ENCODE measurements at places on chromosomes 6 and 20.

DNA sequence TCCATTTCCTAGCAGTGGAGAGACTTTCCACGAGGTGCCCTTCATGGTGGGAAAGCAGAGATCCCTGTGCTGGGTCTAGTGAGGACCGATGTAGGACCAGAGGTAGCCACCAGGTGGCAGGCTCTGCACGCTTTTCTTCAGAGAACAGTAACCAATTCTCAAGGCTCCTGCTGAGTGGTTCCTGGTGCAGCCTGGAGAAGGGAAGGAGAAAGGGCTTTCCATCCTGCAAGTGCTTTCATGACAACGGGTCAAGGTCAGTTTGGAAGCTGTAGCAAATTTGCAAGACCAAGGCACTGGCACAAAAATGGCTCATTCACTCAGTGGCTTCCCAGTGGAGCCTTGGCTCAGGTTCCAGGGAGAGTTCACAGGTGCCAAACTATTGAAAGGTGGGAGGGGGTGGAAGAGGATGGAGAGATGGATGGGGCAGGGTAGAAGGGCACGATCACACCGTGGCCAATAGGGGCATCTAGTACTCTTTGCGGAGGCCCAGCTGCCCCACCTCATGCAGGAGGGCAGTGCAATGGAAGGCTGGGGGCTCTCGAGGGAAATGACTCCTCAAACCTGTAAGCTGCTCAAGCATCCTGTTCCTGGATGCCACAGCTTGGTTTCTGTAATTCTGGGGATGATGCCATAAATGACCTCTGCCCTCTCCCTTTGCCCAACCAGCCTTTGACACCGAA lies 25.5 kb upstream of the KCNK16 start:
- DNase-seq = no peak

DNA sequence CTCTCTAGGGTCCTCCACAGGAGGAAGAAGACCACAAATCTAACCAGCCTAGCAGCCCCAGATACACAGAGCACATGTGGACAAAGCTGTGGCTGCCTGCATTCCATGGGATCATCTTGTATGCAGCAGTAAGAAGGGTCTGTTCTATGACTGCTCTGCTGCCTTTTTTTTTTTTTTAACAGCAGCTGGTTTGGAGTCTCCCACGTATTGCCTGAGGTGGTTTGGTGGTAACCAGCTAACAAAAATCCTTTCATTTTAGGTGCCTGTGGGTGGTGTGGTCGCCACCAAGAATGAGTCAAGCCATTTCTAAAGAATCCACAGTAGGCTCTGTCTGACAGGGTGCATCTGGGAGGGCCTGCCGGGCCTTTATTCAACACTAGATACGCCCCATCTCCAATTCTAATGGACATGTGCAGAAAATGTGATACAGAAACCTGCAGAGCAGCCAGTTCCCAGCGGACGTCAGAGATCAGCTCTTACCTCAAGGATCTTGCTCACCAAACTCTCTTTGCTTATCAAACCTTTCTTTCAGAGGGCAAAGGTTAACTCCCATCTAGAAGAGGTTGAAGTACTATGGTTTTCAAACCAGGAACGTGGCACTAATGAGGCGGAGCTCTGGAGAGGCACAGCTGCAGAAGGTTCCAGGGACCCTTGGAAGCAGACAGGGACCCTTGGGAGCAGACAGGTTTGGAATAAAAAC lies 32.0 kb downstream of the GNAS-AS1 start:
- no peak for DNase-seq

DNA sequence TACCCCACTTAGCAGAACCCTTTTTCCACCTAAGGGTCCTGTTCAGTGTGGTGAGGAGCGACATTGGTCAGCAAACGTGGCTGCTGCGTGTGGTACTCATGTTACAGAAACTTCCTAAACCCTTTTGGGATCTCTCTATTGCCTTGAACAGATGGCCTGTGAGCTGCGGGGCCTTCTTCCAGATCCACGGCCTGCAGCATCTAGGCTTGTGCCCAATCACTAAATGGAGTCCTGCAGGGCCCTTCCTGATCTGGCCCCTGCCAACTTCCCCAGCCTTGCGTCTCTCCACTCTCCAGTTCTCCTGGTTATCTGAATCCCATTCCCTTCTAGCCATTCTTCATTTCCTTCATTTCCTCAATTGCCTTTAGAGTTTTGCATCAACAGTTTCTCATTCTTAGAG lies 85.6 kb downstream of the PDE7B start:
- DNase-seq = no peak

DNA sequence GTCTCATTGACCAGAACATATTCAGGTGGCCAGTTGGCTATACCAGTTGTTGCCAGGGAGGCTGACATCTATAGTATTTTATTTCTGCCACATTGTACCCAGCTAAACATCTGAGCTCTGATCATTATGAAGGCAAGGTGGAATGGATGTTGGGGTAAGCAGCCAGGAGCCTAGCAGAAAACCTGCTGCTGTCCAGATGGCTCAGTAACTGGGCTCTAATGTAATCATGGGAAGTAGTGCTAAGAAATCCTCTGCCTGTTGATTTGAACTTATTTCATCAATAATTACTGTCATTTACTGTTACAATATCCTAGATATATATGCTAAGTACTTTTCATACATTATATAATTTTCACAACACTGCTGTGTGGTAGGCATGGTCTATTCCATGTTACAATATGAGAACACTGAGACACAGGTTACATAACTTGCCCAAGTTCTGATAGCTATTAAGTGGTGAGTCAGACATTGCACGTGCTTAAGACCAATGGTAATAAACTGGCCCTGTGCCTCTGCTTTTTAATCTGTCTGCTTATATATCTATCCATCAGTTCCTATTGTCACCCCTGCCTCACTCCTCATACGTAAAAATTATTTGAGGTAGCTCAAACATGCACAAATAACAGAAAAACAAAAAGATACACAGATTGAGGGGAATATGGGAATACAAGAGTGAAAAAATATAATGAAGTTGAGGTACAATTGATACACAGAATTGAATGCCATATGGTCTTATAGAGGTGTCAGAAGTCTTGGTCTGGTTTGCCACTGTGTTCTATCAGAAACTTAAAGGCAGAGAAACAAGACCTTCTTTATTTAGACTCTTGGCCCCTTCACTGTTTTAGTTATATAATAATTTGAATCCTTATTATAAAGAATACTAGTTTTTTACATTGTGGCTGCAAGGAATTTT lies 25.2 kb downstream of the TBPL1 start:
- DNase-seq = no peak

DNA sequence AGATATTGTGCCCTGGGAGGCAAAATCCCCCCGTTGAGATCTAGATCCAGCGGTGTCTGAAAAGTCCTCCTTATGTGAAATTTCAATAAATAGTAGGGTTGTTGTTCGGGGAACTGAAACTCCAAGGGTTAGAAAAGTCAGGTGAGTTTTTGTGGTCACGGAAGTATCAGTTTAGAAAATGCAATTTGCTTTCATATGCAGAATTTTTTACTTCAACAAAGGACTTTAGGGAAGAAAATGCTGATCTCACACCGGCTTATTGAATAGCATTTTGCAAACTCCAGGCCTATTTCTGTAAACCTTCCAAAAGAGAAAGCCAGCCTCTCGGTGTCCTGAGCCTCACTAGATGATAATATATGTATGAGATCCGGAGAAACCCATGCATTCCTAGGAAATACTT lies 254.7 kb downstream of the TSHZ2 start:
- no peak for DNase-seq
